Bronchial epithelial cell (primary cell): ENCODE measurements at places on chromosomes 7 and 10. TPM values are rescaled to one million over a fixed set of nuclear protein-coding genes. Genes with fewer than 3 reads are reported as not detected.

DNA sequence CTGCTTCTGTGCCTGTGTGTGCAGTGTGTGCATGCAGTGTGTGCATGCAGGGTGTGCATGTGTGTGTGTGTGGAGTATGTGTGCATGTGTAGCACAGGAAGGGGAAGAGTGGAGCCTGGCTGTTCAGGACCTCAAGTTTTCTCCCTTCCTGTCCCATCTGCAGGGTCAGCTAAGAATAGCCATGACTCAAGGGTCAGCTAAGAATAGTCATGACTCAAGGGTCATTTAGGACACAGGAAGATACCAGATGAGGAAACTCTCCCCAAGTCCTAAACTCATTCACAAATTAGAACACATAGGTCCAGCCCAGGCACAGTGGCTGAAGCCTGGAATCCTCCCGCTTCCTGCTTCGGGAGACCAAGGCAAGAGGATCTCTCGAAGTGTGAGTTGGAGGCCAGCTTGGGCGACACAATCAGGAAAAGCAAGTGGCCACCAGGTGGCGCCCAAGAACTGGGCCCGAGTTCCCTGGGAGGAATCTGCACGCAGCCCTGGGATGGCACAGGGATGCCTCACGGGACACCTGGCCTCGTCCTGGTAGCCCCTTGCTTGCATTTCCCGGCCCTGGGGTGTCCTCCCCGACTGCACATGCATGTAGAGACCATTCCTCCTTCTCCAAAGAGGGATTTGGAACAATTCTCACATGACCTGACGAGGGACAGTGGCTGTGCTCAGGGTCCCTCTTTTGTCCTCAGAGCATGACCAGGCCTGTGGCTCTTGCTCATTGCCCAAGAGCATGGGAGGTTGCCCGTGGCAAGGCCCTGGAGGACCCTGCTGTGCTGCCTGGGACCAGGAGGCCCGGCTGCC, 21.4 kb upstream of the VOPP1 start:
- DNase-seq = peak; percentile 43

Gene ZNF862
- 5.0 and 8.7 TPM in 2 replicates for total RNA-seq

- DNase-seq = peak; percentile 44
Measured at GRCh38 chr10:95741807-95742467, 14.0 kb upstream of the ENTPD1 start.

- DNase-seq = peak; percentile 82
Measured at GRCh38 chr7:46654546-46655443, 733.7 kb upstream of the IGFBP3 start.

DNA sequence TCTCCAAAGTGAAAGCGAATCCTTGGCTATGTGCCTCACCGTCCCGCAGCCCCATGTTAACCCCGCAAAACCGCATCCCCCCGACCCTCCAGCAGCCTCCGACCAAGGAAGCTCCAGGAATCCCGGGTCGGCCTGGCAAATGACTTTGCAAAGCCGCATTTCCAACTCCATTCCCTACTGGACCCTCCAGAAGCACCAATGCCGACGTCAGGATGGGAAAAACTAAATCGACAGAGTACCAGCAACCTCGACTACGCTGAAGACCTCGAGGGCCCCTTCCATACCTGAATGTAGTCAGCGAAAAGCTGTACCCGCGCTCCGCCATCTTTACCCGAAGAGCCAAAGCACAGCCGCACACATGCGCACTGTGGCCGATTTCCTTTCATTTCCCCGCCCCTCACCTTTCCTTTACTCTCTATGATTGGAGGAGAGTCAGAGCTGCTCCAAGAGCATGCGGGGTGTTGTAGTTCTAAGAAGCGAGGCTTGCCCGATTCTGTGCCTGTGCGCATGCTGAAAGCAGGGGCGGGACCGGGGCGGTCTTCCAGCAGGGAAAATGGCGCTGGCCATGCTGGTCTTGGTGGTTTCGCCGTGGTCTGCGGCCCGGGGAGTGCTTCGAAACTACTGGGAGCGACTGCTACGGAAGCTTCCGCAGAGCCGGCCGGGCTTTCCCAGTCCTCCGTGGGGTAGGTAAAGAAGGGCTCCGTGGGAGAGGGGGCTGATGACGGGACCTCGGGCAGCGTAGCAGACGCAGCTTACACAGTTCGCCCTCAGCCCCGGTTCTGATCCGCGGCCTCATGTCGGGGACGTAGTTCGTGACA, at the start of the genes MRPL32 and PSMA2:
Gene MRPL32 (plus strand): TSS at position 543 of the 818 bp plus-strand sequence. CDS start 11 bp downstream, at position 554.
Gene PSMA2 (minus strand): TSS at position 341 of the 818 bp plus-strand sequence. CDS start 16 bp downstream, at position 325.
- DNase-seq = peak; percentile 96

GRCh38 chr10:69663369-69663947, 33.4 kb downstream of the FAM241B start:
- DNase-seq = no peak

DNA sequence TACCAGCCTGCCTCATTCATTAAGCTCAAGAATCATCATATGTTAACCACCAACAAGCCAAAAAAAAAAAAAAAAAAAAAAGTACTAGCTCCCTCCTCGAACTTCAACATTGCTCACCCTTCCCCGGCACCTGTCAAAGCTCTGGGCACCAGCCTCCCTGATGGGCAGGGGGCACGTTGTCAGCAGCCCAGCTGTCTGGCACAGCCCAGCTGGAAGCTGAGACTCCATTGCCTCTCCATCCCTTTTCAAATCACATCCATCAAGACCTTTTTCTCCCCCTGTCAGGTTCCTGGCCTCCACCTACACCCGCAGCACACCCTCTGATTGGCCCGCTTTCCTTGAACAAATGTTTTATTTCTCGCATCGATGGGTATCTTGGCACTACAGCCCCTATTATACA, 913.3 kb upstream of the AUTS2 start:
- DNase-seq = no peak

DNA sequence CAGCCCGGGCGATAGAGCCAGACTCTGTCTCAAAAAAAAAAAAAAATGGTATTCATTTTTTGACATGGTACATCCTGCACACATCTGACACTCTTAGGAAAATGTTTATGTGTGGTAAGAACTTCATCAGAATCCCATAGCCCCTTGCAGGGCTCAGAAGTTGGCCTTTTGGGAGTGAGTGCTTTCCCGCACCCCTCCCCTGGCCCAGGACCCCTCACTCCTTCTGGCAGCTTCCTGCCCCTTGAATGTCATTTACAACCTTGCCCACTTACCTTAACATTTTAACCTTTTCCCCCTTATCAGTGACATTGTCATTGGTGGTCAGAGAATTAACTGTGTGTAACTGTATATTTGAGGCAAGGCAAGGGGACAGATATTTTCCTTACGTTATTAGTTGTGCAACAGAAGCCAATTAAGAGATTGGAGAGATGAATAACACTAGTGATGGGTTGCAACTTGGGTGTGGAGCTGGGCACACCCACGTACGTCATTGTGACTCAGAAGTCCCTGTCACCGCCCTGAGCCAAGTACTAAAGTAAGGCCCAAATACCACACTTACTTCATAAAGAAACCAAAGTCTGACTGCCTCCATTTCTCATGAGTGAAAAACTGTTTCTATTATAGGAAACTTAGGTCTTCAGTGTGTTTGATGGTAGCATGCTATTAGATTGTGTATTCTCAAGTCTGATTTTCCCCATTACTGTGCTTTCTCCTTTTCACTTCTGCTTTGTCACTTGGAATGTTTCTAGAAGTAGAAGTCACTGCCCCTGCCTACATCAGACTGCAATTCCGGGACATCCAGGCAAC, 31.6 kb downstream of the OGDH start:
- DNase-seq = peak; percentile 97

DNA sequence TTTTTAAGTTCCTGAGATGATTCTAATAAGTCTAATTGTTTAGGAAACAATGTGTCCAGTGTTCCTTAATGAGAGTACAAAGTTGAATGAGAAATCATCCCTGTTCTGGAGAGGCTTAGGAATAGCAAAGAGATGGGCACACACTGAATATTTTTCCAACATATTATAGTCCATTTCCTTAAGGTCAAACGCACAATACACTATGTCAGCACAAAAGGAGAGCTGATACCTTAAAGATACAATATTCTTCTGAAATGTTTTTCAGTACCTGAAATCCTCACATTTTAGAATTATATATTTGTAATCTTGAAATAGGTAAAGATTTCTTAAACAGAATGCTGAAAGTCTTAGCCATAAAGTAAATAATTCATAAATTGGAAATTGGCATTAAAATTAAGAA, 183.2 kb downstream of the GRM3 start:
- DNase-seq = no peak

DNA sequence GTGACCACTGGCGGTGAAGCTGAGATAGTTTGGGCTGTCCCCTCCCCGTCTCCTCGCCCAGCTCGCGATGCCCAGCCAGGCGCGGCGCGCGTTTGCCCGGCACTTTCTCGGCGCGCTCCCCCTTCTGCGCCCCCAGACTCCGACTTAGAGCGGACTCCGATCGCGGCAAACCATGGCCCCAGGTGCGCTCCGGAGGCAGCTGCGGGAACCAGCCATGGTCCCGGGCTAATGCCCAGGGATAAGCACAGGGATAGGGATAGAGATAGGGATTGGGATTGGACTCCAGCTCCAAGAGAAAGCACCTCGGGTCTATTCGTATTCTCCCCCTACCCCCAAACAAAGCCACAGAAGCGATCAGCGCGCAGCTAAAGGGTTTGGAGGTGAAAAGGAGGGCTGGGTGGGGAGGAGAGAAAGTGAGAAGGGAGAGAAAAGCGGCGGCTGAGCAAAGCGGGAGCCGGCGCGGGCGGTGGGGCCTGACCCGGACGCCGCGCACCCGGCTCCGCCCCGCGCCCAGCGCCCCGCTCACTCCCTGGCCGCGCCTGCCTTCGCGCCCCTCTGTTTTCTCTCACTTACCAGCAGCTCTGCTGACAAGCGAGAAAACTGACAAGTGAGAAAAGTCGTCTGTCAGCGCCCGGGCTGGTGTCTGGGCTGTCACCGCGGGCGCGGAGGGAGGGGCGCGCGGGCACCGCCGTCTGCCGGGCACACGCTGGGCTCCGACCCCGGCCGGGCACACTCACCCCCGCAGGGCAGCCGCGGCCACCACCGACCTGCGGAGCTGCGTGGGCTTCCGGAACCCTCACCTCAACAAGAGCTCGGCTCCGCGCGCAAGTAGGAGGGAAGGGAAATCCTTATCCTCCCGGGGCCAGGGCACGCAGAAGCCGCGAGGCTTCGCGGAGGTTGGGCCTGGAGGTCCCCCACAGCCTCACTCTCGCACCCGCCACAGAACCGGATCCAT, at the start of gene PDE1C:
Gene PDE1C (minus strand): TSS at position 2 of the 955 bp plus-strand sequence.
- DNase-seq = no peak

Gene OR13A1
- not detected in 2 replicates for total RNA-seq

GRCh38 chr7:56046721-56047445, 4.4 kb downstream of the PSPH start:
- peak; percentile 80 for DNase-seq

- DNase-seq = no peak
Measured at GRCh38 chr7:156437021-156437614, 203.5 kb upstream of the RNF32 start.
